ENCODE measurements at places on chromosomes 4 and X.

DNA sequence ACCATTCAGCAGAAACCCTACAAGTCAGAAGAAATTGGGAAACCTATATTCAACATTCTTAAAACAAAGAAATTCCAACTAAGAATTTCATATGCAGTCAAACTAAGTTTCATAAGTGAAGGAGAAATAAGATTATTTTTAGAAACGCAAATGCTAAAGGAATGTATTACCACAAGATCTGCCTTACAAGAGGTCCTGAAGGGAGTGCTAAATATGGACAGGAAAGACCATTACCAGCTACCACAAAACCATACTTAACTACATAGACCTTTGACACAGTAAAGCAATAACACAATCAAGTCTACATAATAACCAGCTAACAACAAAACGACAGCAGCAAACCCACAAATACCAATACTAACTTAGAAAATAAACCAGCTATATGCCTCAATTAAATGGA lies 169.3 kb upstream of the FGF16 start:
- no peak for DNase-seq

GRCh38 chrX:53547668-53548067 lies 113.5 kb upstream of the HSD17B10 start:
- no peak for DNase-seq

GRCh38 chr4:150591406-150591805 lies 9.5 kb downstream of the MAB21L2 start:
- DNase-seq: no peak

GRCh38 chr4:5010984-5011383 lies 8.3 kb downstream of the CYTL1 start:
- no peak for DNase-seq

GRCh38 chr4:5706486-5707290 lies 1.7 kb downstream of the EVC2 start:
- no peak for DNase-seq

DNA sequence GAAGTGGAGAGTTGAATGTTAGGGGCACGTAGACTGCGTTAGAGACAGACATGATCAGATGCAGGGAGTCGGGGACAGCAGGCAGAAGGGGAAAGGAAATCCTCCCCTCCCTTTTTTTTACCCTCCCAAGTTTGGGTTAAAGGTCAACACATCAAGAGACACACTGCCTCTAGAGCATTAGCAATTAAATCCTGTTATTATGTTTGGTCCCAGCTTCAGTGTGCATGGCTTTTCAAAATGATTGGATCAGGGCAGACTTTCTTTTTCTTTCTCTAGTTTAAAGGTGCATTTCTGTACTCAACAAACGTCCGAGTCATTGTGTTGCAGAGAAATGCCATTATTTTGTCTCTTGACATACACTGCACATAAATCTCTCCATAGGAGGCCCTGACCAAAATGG lies 63.9 kb downstream of the USP26 start:
- DNase-seq: no peak

DNA sequence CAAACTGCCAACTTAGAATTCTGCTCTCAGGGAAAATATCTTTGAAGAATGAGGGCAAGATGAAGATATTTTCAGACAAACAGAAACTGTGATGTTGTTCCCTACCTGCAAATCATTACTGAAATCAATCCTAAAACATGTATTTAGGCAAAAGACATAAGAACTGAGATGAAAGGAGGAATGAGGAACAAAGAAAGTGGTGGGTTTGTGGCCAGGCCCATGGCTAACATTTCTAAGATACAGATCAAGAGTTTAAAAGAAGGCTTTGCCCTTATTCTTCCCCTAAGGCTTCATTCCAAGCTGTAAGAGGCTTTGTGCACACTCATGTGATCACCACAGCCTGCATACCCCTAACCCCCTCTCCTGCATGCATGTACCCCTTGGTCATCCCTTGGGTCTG lies 46.5 kb downstream of the ADGRG2 start:
- DNase-seq: no peak

- DNase-seq: no peak
Measured at GRCh38 chr4:157219711-157220370, 687 bp upstream of the GRIA2 start.

GRCh38 chrX:18542905-18543304 lies 117.5 kb downstream of the CDKL5 start:
- DNase-seq: no peak

GRCh38 chr4:164509951-164510350 lies 244.0 kb upstream of the SMIM31 start:
- DNase-seq: no peak

DNA sequence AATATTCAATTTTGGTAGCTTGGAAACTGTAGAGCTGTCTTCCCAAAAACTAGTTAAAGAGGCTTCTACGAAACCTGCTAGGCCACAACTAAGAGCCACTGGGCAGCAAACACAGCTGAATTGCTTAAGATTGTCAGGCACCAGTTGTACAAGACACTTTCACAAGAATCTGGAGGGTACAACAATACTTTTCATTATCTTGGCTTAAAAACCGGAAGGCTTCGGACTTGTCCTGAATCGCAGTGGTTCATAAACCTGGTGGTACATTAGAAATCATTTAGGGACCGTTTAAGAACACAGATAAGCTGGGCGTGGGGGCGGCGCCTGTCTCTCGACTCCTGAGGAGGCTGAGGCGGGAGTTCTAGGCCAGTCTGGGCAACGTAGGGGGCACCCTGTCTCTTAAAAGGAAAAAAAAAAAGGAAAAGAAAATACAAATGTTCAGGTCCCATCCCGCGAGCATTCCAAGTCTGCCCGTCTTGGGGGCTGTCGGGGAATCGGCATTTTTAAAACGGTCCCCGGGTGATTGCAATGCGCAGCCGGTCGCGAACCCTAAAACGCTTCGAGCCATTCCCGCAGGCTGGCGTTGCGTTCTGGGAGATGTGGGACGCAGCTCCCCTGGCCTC lies 763 bp downstream of the PYURF start:
- DNase-seq: no peak

DNA sequence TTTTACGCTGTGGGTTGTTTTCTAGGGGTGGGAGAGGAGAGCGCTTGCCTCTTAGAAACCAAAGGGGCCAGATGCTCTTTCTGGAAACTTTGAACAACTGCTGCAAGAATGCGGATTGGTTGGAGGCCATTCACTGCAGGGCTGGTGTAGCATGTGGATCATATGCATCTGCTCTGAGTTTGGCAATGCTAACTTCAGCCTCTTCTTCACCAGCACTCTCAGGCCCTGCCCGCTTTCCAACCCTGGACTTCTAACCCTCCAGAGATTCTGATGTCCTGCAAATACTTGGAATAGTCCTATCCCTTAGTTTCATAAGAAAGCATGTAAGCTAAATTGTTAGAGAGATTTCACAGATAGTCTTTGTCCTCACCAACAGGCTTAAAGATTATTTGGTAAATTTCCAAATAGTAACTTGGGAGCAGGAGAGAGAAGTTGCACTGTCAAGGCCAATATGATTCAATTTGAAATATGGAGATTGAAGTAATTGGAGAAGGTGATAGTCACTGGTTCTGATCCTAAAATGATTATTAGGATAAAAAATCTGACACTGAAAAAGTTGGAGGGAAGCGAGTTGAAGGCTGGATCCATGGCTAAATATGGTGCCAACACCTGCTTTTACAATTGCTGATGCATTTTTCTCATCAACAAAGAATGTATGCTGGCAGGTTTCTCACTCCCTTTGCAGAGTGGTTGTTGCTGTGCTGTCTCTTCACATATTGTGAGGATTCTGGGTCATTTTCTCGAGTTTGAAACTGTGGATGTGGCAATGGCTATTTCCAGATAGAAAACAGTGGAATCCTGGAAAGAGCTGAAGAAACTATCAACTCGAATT lies 210.4 kb downstream of the PTTG2 start:
- DNase-seq: no peak

GRCh38 chr4:187422655-187423054 lies 572.9 kb upstream of the ZFP42 start:
- DNase-seq: no peak

DNA sequence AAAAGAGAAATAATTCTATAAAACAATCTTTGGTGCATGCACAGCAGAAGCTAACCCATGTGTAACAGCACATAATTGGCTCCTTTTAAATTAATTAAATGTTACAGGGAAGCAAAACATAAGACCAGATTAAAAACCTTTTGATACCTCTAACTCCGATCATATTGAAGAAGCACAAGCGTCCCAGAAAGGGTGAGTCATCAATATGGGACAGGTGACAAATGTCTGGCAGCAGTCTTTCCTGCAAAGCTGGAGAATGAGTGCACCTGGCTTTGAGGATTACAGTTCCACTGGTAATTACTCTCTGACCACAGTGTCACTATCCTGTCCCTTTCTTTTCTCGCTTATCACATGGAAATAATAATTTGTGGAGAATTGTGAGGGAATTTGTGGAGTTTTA lies 94.6 kb downstream of the FAM9B start:
- DNase-seq: no peak

DNA sequence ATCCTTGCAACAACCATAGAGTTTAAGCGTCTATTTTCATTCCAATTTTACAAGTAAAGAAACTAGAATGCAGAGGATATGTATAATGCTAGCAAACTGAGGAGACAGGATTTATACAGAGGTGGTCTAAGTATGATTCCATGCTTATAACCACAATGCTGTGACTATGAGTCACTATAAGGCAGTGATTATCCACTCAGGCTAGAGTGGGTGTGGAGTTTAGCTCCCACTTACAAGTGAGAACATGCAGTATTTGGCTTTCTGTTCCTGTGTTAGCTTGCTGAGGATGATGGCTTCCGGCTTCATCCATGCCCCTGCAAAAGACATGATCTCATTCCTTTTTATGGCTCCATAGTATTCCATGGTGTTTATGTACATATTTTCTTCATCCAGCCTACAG lies 41.6 kb upstream of the EDA2R start:
- DNase-seq: no peak

DNA sequence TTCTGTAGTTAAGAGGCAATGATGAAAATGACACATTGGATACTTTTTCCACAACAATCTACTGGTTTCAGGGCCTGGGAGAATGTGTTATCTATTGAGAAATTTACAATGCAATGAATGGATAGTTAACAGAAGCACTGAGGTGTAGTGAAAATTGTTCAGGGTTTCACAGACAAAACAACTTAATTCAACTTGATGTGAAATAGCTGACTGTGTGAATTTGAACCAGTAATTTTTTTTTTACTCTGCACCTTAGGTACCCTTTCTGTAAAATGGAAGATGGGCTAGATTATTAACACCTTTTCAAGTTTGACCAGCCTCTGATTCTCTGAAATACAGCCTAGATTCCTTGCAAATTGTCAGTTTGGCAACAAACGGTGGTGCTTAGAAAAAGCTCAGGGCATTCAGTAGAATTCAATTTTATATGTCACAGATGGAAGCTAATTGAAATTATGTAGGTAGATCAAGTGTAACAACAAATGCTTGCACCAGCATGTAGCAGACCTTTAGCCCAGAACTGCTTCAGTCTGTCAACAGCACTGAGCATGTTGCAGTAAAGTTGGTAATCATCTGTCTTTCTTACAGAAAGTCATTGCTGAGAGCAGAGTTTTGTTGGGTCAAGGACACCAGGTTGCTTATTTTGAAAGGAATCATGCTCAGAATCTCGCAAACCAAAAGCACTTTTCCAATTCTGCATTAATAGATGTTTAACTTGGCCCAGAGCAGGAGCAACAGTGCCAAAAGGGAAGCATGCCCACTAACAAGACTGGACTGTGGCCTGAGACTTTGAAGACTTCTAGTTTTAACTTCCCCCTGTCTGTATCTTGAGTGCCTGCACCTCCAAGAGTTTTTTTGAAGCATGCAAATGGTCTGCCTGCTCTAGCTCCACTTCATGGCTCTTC lies 526.6 kb downstream of the PACRGL start:
- no peak for DNase-seq

DNA sequence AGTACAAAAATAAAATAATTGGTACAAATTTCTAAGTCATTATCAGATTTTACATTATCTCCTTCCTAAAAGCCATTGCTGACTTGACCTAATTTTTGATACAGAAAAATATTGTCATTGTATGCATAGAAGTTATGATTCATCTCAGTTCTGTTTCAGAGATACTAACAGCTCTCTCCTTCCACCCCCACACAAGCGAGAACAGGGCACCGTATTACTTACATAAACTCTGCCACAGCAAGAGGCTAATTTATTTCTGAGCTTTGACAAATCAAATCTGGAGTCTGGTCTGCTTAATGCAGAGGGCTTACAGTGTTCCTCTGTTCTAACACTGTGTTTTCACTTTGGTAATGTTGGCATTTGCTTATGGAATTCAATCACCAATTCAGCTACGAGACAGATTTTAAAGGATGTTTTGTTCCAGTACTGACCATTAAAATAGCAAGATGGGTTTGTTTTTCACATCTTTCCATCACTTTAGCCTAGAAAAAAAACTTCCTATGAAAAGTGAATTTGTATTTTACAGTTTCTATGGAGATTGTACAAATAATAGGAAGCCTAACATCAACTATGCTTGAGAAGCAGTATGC lies 181.8 kb downstream of the USP46 start:
- no peak for DNase-seq

GRCh38 chr4:175282407-175282806 lies 364.2 kb downstream of the ADAM29 start:
- DNase-seq: no peak

- DNase-seq: no peak
Measured at GRCh38 chrX:137198040-137198439, 164.2 kb upstream of the GPR101 start.

- no peak for DNase-seq
Measured at GRCh38 chr4:186699881-186700397, 23.7 kb downstream of the FAT1 start.

GRCh38 chr4:8765084-8765483 lies 106.6 kb downstream of the HMX1 start:
- no peak for DNase-seq

DNA sequence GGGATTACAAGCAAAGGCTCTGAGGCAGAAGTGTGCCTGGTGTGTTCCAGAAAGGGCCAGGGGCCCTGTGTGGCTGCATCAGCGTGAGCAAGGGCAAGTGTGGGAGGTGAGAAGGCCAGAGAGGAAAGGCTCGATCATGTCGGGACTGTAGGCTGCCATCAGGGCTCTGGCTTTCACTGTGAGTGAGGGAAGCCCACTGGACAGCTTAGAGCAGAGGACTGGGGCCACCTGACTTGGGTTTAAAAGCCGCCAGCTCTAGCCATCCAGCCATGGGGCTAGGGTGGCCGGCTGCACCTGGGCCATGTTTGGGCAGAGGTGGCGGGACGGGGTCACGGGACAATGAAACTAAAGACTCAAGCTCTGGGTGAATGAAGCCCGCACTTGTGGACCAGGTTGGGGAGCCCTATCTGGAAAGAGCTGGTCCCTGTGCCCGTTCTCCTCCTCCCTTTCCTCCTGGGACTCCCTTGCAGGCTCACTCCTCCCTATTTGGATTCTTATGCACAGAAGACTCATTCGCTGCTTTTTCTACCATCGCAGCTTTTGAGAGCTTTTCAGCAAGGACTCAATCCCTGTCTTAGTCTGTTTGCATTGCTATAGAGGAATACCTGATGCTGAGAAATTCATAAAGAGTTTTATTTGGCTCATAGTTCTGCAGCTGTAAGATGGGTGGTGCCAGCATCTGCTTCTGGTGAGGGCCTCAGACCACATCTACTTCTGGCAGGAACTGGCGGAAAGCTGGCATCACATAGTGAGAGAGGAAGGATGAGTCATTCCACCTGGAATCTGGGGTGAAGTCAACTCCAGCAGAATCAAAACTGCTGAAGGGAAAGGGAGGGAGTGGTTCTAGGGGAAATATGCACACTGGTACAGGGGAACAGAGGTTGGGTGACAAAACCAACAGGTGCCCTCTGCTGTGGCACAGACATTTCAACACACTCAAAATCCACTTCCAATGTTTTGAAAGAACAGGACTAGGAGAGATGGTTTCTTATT lies 15.3 kb downstream of the CTAG1B start:
- DNase-seq: no peak
